ENCODE measurements at places on chromosomes 4 and X. TPM values are rescaled to one million over a fixed set of nuclear protein-coding genes. Genes with fewer than 3 reads are reported as not detected.

GPR173 gene
- 3.1 TPM for total RNA-seq

GAGE12J gene
- total RNA-seq, result not detected

GYPE gene
- 0.25 TPM for total RNA-seq

HTN3 gene
- total RNA-seq, result not detected

SLC7A11 gene
- 98.3 TPM for total RNA-seq

ZCCHC18 gene
- total RNA-seq, result 2.0 TPM

NSG1 gene
- total RNA-seq, result not detected

NR3C2 gene
- total RNA-seq, result 0.55 TPM

GDPD2 gene
- total RNA-seq, result not detected

ARSD gene
- 11.0 TPM for total RNA-seq

RADX gene
- total RNA-seq, result 5.4 TPM

SERTM2 gene
- 1.9 TPM for total RNA-seq

P2RY8 gene
- total RNA-seq, result not detected

VEGFD gene
- 0.25 TPM for total RNA-seq

NXF2 gene
- not detected for total RNA-seq

TCEAL1 gene
- 17.4 TPM for total RNA-seq

IL15 gene
- 5.0 TPM for total RNA-seq

MAGEA2 gene
- not detected for total RNA-seq

C4orf51 gene
- not detected for total RNA-seq

MTTP gene
- not detected for total RNA-seq

MAGEB1 gene
- not detected for total RNA-seq

ASB9 gene
- 0.25 TPM for total RNA-seq

CFI gene
- 3.0 TPM for total RNA-seq

HSFX3 gene
- not detected for total RNA-seq

TMEM154 gene
- 15.4 TPM for total RNA-seq

BBS12 gene
- 4.6 TPM for total RNA-seq

RASSF6 gene
- not detected for total RNA-seq

TMEM31 gene
- total RNA-seq, result not detected

FAM199X gene
- 27.9 TPM for total RNA-seq

TEX13C gene
- total RNA-seq, result not detected

LPAR4 gene
- 0.12 TPM for total RNA-seq

ZNF185 gene
- total RNA-seq, result 4.3 TPM

NELFA gene
- 12.7 TPM for total RNA-seq

FSTL5 gene
- 0.50 TPM for total RNA-seq

TCEAL6 gene
- total RNA-seq, result not detected

ADH1B gene
- total RNA-seq, result 0.33 TPM

MAOA gene
- total RNA-seq, result 5.5 TPM

SH3BGRL gene
- total RNA-seq, result 40.4 TPM

JCHAIN gene
- 1.2 TPM for total RNA-seq

MAGEH1 gene
- 41.4 TPM for total RNA-seq

HSFX1 gene
- 1.00 TPM for total RNA-seq

DCAF8L2 gene
- total RNA-seq, result not detected

RAB33A gene
- total RNA-seq, result 4.3 TPM

RBM3 gene
- 321 TPM for total RNA-seq

SLC9B1 gene
- total RNA-seq, result 0.87 TPM

FAM13A gene
- 30.9 TPM for total RNA-seq

FAM53A gene
- 3.1 TPM for total RNA-seq

IQSEC2 gene
- total RNA-seq, result 5.1 TPM

DGKK gene
- total RNA-seq, result not detected

MBTPS2 gene
- total RNA-seq, result 12.8 TPM

HS6ST2 gene
- 0.25 TPM for total RNA-seq

PTPN13 gene
- 91.1 TPM for total RNA-seq

SAT1 gene
- total RNA-seq, result 284 TPM

All from uterine smooth muscle cell (primary cell).